ENCODE measurements at places on chromosomes 7 and 10. TPM values are rescaled to one million over a fixed set of nuclear protein-coding genes. Genes with fewer than 3 reads are reported as not detected.

Gene KIF11
- 0.20 TPM for polyA plus RNA-seq

Gene THNSL1
- 5.4 TPM for polyA plus RNA-seq

Gene SOSTDC1
- polyA plus RNA-seq = not detected

Gene CALHM3
- not detected for polyA plus RNA-seq

Gene BCAP29
- polyA plus RNA-seq = 28.1 TPM

Gene SSC4D
- 0.85 TPM for polyA plus RNA-seq

Gene LIPF
- polyA plus RNA-seq = not detected

Gene VPS26A
- polyA plus RNA-seq = 24.9 TPM

Gene MMD2
- polyA plus RNA-seq = not detected

Gene ZNF736
- 2.3 TPM for polyA plus RNA-seq

Gene ADGRA1
- not detected for polyA plus RNA-seq

- H3K27ac ChIP-seq = no peak overlapping the region
- no peaks in the 10 kb centered on the region for H3K4me1 ChIP-seq
- H3K36me3 ChIP-seq = no peaks in the 10 kb centered on the region
- peaks cover 1% of the 10 kb centered on the region for H3K27me3 ChIP-seq
- DNase-seq = no peak
Observed at GRCh38 chr10:20890491-20891337, 6.4 kb downstream of the NEBL start.

- no peaks in the 10 kb centered on the region for H3K36me3 ChIP-seq
- no peak overlapping the region for H3K27ac ChIP-seq
- H3K27me3 ChIP-seq = peaks cover 1% of the 10 kb centered on the region
- H3K4me1 ChIP-seq = peaks cover 26% of the 10 kb centered on the region
- no peak for DNase-seq
- no peak overlapping the region for H3K4me3 ChIP-seq
Observed at GRCh38 chr10:119225083-119225658, 17.8 kb downstream of the GRK5 start.

- no peak overlapping the region for H3K4me3 ChIP-seq
- no peaks in the 10 kb centered on the region for H3K27me3 ChIP-seq
- no peak for DNase-seq
- H3K36me3 ChIP-seq = no peaks in the 10 kb centered on the region
Observed at GRCh38 chr7:145774777-145775176, 341.8 kb upstream of the CNTNAP2 start.

DNA sequence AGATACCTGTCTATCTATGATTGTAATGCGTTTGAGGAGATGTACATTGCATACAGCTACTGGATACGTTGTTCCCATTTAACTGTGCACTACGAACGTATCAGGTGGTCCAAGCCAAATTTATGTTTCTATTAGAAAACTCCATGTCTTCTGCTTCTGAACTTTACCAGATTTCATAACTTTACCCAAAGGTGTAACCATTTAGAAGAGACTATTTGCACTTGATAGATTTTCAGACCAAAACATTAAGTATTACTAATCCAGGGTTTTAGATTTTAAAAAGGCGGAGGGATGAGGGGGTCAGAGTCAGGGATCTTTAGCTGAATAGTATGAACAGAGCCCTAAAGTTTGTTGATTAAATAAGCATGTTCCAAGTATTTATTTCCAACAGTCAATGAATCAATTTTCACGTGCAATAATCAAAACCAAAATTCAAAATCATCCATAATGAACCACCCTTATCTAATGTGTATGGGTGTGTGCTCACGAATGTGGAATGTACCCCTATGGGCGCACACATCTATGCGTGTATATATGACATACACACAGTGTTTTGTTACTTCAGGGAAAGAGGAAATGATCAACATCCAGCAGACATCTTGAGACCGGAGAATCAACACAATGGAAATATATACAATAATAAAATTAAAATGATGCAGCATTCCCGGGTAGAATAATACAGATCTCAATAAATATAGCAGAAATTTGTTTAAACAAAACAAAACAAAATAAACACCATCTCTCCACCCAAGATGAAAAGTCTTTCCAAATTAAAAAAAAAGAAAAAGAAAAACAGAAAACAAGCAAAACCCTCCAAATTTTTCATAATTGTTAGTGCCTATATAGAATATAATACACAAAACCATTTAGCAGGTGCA, 3.4 kb downstream of the FEZF1 start:
- H3K27me3 ChIP-seq = peaks cover 83% of the 10 kb centered on the region
- DNase-seq = no peak
- H3K27ac ChIP-seq = no peak overlapping the region
- no peak overlapping the region for H3K4me3 ChIP-seq
- peaks cover 5% of the 10 kb centered on the region for H3K36me3 ChIP-seq

- H3K4me1 ChIP-seq = peaks cover 4% of the 10 kb centered on the region
- H3K27ac ChIP-seq = peak overlapping the region; percentile 4
- H3K27me3 ChIP-seq = peaks cover 4% of the 10 kb centered on the region
- H3K4me3 ChIP-seq = no peak overlapping the region
- no peak for DNase-seq
- H3K36me3 ChIP-seq = no peaks in the 10 kb centered on the region
Observed at GRCh38 chr10:71635867-71636266, 83.7 kb downstream of the C10orf105 start.

GRCh38 chr7:83799333-83799732, 150.4 kb upstream of the SEMA3E start:
- H3K4me3 ChIP-seq = no peak overlapping the region
- H3K27me3 ChIP-seq = no peaks in the 10 kb centered on the region
- H3K36me3 ChIP-seq = no peaks in the 10 kb centered on the region

DNA sequence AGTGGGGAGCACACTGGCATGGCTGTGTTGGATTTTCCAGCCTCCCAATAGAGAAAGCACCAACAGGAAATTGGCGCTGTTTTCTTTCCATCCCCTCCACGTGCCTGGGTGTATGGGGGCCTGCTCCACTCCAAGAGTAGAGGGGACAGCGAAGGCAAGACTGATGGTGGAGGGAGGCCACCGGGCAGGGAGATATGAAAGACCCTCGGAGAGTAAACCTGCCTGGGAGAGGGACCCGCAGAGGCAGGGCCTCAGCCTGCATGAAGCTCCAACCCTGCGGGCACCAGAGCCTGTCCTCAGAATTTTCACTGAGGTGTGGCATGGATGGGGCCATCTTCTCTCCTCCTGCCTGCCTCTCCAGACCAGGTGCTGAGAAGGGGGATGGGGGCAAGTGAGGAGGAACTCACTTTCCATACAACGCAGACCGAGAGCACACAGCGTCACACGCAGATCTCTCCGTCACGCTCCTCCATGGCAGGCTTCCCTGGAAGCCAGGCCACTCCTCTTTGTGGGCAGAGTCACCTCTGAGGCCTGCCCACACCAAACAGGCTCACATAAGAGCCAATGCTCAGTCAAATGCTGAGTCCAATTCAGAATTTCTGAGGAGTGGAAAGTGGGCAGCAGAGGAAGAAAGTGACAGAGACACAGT, 18.8 kb downstream of the ANXA11 start:
- no peaks in the 10 kb centered on the region for H3K27me3 ChIP-seq
- H3K4me1 ChIP-seq = peaks cover 86% of the 10 kb centered on the region
- H3K27ac ChIP-seq = peak overlapping the region; percentile 96
- DNase-seq = no peak
- peak overlapping the region; percentile 78 for H3K4me3 ChIP-seq
- H3K36me3 ChIP-seq = peaks cover 15% of the 10 kb centered on the region

DNA sequence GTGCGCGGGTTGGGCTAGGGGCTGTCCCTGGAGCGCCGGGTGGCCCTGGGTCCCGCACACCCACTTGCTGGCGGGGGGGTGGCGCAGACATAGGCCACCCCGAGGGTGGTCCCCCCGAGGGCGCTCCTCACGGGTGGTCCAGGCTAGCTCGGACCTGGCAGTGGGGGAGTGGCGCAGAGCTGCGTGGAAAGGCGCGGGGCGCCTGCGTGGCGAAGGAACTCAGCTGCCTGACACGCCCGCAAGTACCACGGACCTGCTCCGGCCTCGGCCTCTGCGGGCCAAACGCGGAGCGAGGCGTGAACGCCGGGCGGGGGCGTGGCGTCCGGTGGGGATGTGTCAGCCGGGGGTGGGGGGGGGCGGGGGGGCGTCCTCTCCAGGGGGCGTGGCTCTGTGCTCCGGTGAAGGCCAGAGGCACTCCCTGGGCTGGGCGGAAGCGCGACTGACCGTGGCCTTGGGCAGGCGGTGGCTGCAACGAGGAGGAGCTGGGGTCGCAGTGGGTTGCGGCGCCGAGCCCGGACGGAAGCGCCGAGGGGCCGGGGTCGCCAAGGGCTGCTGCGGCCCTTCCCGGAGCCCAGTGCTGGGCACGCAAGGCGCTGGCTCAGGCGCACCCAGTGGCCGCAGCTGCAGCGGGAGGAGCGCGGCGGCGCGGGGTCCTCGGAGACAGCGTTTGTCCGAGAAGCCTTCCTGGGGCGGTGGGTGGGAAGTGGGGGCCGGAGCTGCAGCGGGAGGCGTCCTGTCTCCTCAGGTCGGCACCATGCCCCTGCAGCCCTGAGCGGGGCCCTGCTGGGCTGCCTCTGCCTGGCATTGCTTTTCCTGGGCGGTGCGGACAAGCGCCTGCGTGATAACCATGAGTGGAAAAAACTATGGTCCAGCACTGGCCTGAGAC, 58.9 kb upstream of the NUPR2 start:
- no peak overlapping the region for H3K4me3 ChIP-seq
- H3K4me1 ChIP-seq = no peaks in the 10 kb centered on the region

DNA sequence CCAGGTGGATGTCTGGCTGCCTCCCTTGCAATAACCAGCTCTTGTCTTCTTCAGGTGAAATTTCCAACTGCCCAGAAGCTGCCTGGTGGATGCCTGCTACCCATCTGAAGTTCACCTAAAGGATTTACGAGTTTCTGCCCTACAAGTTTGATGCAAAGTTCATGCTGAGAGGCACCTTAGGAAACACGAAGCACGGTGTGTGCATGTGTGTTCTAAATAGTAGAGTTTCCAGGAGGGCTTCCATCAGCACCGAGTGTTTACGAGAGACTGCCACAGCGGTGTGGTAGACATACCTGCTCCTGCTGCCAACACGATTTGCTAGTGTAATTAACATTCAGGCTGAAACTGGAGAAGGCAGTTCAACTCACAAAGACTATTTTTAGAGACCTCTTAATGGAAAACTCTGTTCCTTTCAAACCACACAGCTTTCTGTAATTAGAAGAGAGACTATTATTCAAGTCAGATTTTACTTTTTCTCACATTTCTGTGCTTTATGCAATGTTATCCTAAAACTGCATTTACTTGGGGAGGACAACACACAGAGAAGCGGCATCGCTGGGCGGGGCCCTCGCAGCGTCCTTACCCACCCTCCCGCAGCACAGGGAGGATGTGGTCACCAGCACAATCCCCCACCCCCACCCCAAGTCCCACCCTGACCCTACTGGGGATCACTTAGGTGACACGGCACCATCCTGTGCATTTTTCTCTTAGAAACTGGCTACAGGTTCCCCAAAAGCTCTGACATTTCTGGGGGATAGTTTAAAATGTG, 15.5 kb upstream of the CPXM2 start:
- H3K36me3 ChIP-seq = no peaks in the 10 kb centered on the region
- H3K4me1 ChIP-seq = no peaks in the 10 kb centered on the region
- H3K27me3 ChIP-seq = peaks cover 69% of the 10 kb centered on the region
- no peak overlapping the region for H3K4me3 ChIP-seq
- DNase-seq = no peak

DNA sequence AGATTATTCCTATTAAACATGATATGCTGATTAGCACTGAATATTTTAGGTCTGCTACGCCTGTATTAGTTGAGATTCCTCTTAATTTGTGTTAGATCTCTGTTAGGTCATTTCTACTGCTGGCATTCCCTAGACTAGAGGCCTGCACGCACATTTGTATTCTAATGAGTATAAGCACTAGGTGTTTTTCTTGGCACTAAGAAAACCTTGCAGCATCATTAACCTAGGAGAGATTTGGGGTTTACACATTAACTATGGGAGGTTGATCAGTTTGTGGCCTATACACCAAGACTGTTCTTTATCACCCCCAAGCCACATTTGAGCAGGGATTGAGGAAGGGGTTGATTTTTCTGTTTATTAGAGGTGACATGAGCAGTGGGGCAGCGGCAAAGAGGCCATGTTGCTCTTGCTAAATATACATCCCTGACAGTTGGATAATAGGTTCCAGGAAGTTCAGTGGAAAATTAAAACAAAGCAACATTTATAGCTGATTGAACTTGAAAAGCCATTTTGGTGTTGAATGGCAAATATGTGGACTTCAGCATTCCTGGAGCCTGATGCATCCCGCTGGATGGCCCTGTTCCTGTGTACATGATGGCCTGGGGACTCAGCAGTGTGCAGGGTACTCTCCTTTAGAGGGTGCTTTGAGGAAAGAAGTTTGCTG, 65.2 kb downstream of the GBF1 start:
- no peak overlapping the region for H3K4me3 ChIP-seq
- no peak for DNase-seq
- peaks cover 13% of the 10 kb centered on the region for H3K36me3 ChIP-seq
- no peak overlapping the region for H3K27ac ChIP-seq
- H3K27me3 ChIP-seq = no peaks in the 10 kb centered on the region

Measured in naive thymus-derived CD8-positive, alpha-beta T cell (primary cell).